AG10803 (cell line): ENCODE measurements at places on chromosomes 12 and 14.
A peak's percentile ranks its signal among the peaks of the same experiment; 100 is the strongest.

DNA sequence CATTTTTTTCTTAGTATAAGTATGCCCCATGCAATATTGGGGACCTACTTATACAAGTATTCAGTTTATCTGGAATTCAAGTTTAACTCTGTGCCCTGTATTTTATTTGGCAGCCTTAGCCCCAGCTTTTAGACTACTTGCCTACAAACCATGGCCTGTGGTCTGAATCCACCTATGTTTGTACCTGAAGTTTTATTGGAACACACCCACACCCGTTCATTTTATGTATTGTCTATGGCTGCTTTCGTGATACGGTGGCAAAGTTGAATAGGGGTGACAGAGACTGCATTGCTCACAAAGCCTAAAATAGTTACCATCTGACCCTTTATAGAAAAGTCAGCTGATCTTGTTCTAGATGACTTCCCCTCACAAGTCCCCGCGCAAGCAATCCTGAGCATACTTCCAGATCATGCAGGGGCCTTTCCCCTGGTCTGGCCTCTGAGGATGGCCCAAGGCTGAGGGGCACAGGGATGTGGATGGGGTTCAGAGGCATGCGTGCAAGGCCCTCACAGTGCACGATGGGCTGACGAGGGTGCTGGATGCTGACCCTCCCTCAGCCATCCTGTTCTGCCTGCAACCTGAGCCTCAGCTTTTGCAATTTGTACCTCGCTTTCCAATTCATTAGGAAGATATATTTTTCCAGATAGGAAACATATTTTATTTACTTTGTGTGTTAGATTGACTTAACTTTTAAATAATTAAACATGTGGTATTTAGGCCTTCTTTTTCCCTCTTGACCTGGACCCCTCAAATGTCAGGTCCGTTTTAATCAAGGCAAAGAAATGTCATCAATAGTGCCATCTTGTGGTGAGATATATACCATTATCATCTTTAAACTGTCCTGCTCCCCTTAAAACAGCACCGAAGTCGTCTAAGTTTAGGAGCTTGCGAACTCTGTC is 527.3 kb upstream of the CCDC196 start:
- peak; percentile 30 for DNase-seq

DNA sequence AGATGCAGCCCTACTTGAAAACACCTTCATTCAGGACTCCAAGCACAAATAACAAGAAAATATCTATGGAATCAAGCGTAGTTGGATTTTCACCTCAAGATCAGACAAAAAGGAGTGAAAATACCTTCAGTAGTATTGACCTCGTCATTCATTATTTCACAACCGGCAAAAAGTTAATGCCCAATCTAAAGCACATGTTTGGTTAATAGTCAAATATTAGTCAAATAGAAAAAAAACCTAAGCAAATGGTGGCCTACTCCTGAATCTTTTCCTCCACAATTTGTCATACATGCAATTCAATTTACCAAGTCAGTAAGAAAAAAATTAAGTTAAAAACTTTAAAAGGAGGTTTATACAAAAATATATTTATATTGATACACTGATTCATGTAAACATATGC is 50.0 kb downstream of the SLC38A4 start:
- no peak for DNase-seq

DNA sequence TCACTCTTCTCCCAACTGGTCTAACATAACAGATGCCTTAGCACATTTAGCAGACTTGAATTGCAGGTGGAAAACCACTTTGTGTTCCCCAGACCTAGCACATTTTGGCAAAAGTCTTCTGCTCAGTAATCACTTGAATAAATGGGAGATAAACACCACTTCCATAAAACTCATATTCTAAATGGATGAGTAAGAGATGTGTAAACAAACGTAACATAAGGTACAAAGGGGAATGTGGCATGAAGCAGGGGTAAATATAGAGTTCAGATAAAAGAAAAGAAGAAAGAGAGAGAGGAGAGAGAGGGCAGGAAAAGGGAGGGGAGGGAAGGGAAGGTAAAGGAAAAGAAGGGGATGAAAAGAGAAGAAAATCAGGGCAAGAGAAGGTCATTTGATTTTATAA is 17.0 kb upstream of the KERA start:
- no peak for DNase-seq

- no peak for DNase-seq
Observed at GRCh38 chr12:3464561-3464960, 26.4 kb upstream of the PRMT8 start.

DNA sequence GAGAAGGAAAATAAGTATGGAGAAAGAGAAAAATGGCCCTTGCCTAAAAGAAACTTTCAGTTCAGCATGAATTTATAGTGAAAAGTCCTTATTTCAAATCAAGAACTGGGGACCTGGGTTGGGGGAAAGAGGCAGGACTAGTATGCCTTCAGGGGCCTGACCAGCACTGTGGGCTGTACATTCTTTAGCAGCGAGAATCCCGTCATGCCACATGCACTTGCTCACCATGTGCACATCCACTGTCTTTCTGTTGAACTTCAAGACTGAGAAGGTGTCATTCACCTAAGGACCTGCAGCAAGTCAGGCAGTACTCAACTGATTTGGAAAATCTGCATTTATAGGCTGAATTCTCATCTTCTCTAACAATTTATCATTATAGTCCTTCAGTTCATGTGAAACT is 50.2 kb downstream of the RAB35 start:
- no peak for DNase-seq

GRCh38 chr12:71541583-71541982 is 102.0 kb downstream of the LGR5 start:
- no peak for DNase-seq

DNA sequence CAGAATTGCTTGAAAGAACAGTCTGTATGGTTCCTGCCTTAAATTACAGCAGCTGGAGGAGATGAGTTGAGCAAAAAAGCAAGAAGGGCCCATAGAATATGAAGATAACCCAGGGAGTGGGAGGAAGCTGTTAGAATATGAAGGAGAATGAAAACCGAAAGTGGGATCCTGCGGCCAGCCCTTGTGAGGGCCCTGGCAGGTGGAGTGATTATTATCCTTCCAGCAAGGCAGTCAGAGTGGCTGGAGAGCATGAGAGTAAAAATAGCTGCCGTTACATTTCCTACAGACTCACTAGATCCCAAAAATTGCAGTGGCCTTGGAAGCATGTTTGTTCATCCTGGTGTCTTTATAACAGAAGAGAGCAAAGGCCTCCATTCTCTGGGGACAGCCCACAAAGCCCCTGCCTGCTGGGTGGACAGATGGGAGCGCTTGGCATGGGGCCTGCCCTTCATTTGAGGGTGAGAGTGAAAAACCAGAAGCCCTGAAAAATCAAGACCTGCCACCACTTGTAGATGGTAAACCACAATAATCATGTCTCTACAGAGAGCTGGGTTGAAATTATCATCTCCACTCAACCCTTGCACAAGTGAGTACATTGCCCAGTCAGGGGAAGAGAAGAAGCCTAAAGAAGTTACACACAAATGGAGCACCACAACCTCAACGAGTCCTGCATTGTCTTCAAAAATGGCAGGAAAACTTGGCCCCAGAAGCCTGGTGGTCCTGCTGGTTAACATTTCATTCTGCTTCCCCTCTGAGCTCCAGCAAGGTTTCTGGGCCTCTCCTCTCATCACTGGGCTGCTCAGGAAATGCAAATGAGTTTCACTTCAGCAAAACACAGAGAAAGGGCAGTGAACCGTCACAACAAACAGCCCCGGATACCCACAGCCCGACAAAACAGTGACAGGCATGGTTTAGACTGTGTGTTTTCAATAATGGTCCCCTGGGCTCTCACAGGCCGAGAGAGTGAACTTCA is 20.5 kb downstream of the ZDHHC22 start:
- no peak for DNase-seq

GRCh38 chr12:52837413-52837741 is 3.3 kb upstream of the KRT79 start:
- peak; percentile 69 for DNase-seq
